ENCODE measurements at places on chromosomes 3 and 15.

- DNase-seq = no peak
These were observed 528.2 kb downstream of the ZIC1 start for GRCh38 chr3:147937341-147937740.

- DNase-seq = no peak
These were observed 44.1 kb downstream of the STARD5 start for GRCh38 chr15:81279621-81280485.

- no peak for DNase-seq
These were observed 18.3 kb downstream of the CALML4 start for GRCh38 chr15:68186671-68187397.

DNA sequence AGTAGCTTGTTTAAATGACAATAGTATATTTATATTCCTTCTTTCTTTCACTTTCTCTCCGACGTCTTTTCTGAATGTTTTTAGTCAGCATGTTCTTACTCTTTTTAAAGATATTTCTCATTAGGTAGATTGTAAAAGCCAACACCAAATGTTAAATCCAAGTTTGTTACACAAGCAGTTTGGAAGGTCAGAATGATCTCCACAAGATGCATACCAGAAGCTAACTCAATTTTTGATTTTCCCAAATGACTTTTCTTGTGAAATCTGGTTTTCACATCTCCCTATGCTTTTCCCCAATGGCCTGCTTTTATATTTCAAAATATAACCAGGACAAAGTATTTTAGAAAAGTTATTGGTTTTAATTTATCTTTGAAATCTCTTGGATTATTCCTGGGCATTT lies 49.7 kb upstream of the TPRG1 start:
- no peak for DNase-seq

DNA sequence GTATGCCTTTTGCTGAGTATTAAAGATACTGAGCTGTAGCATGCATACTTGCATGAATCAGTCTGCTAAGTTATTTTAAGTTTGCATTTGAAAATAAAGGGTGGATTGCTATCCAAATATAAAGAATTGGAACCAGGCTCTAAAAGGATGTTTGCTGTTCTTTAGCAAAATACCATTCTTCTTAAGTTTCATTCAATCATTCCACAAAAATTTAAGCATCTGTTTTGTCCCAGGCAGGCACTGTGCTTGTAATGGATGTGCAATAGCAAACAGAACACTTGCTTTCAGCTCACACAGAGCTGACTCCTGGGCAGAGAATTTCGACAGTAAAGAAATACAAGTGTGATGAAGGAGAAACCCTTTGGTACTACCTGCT lies 151.1 kb downstream of the PGPEP1L start:
- no peak for DNase-seq

GRCh38 chr15:49751191-49751590 lies 130.3 kb downstream of the DTWD1 start:
- no peak for DNase-seq

GRCh38 chr15:51861557-51862359 lies 32.3 kb downstream of the TMOD3 start:
- no peak for DNase-seq

Data from SW 1271 (cell line).